Panc1 (cell line): ENCODE measurements at places on chromosomes 6 and 20.

- no peak for DNase-seq
These were observed 10.8 kb downstream of the STX16 start for GRCh38 chr20:58661598-58662473.

DNA sequence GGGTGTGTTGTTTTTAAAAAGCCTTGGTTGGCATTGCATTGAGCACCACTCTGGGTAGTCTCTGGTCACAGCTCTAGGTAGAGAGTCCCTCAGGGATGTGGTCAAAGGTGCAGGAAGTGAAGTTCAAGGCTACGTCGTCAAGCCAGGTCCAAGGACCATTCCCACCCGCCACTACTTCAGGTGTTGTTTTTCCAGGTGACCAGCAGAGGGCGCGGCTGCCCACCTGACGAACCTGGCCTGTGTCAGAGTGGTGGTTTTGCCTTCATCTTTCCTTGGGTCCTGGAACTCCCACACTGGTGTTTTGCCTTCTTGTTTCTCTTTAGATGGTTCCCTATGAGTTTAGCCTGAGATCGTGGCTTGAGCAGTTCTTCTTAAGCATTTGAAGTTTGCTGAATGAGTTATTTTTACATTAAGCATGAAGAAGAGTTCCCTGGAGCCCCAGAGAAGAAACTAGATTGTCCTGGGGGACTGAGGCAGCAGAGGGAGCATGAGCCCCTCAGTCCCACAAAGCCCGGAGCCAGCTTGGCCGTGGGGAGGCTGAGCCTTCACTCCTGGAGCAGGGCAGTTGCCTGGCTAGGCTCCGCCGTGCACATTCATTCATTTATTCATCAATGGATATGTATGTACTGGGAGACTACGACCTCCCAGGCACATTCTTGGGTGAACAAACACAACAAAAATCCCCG, 5.6 kb upstream of the PHACTR3 start:
- peak; percentile 22 for DNase-seq

DNA sequence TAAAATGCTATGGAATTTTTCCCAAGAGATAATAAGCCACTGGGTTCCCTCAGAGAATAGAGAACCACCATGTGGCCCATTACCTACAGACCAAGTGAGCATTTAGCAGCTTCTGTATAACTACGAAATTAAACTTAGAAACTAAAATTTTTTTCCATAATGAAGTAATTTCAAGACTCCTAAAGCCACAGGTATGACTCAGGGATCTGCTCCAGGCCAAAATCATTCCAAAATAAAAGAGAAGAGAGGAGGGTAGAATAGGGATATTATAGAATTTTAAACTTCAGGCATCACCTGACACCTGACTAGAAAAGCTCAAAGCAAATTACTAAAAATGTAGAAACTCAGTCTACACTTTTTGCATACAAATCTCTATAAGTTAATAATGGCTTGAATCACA, 108.9 kb upstream of the DST start:
- no peak for DNase-seq

DNA sequence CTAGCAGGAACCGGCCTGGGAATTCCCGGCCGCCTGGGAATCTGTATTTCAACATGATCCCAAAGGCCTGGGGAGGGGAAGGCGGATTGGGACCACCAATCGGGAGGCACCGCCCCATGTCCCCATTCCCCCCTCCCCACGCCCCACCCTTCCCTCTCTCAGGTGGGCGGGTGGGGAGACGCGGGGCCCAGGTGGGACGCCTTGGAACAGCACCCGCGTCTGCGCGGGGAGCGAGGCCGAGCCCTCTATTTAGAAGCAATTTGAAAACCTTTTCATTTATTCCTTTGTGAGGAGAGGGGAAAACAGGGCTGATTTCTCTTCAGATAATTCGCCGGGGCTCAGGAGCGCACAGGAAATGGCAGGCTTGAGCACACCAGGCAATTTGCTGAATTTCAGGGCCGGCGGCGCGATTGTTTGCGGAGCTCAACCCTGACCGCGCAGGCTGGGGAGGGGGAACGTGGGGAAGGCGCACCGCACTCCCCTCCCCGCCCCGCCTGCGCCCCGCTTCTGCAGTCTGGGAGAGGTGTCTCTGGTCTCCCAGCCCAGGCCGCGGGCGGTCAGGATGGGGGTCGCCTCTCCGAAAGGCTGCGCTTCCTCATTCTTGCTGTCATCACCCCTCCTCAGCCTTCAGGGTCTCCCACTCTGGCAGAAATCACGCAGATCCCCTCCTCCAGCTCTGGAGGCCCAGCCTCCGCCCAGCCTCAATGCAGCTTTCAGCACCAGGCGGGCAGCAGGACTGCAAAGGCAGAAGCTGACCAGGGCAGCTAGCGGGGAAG, 170.0 kb downstream of the GRM4 start:
- no peak for DNase-seq
